ENCODE measurements at places on chromosomes 11 and 22. TPM values are rescaled to one million over a fixed set of nuclear protein-coding genes. Genes with fewer than 3 reads are reported as not detected.
A peak's percentile ranks its signal among the peaks of the same experiment; 100 is the strongest.

- DNase-seq: peak; percentile 35
Measured at GRCh38 chr11:66022401-66023185, 3.7 kb downstream of the CATSPER1 start.

DNA sequence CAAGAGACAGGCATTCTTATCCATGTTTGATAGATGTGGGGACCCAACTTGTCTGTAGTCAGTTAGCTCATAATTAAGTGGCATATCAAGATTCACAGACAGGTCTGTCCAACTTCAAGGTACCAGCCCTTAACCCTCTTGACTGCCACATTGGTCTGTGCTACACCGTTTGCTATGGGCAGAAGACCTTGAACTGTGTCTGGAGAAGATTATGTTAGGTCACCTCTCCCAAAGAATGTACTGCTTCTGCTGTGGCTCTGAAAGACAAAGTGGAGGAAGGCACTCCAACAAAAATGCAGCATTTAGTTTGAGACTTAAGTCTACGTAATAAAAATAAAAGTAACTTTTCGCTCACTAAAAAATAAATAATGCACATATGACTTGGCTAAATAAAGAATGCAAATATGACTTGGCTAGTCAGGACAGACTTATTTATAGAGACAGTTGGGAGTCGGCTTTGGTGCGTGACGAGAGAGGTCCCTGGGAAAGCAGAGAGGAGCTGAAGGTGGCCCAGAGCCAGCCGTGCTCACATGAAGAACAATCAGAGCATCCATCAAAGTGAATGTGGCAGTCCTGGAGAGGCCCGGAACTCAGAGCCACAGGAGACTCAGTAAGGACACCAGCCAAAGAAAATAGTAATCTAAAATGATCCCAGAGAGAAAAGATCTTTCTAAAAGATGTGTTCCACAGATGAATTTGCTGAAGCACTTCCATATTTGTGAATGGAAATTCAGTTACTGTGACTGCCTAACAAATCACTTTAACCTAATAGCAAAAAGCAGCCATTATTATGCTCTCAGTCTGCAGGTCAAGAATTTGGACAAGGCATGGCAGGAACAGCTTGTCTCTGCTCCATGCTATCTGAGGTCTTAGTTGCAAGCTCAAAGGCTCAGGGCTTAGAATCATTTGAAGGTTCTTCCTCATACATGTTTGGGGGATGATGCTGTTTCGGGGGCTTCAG, 35.0 kb downstream of the CWC15 start:
- no peak for DNase-seq

- DNase-seq: no peak
Measured at GRCh38 chr11:84097186-84097585, 811.0 kb upstream of the CCDC90B start.

DNA sequence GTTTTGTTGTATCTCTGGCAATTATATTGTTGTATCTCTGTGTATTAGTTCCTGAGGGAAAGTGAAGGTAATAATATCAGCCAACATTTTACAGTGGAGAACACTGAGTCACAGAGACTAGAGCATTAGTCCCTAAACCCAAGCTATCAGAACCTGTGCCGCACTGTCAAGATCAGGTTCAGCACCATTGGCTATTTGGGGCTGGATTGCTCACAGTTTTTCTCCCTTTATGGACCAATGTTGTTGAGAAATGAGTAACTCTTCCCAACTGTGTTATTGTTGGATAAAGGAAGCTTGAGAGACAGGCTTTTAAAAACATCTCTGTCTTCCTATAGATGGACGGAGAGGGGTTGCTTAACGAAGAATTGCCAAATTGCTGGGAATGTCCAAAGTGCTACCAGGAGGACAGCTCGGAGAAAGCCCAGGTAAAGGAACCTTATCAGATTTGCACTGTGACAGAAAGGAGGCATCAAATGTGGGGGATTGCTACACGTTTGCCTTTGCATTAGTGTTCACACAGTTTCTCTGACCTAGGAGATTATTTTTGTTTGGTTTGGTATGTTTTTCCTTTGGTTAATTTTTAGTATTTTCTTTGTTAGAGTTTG, 18.2 kb upstream of the GRK2 start:
- DNase-seq: no peak

MPZL3 gene
- 25.2 TPM for total RNA-seq

- DNase-seq: no peak
Measured at GRCh38 chr22:32653823-32654222, 147.7 kb upstream of the TIMP3 start.

- no peak for DNase-seq
Measured at GRCh38 chr22:20386336-20386735, 7.6 kb upstream of the ZNF74 start.

HARBI1 gene
- 17.3 TPM for total RNA-seq
